ENCODE measurements at places on chromosomes 1 and 21.
A peak's percentile ranks its signal among the peaks of the same experiment; 100 is the strongest.

DNA sequence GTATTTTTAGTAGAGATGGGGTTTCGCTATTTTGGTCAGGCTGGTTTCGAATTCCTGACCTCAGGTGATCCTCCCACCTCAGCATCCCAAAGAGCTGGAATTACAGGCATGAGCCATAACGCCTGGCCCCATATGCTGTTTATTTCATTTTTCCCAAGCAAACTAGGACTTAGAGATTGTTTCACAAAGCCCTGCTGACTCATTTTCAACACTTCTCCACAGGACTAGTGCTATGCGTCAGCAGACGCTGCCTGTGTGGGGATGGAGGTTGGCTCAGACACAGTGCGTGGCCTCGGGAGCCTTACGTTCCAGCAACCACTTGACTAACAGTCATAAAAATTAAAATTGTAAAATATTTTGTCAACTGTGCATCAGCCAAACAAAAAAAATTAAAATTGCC is 22.7 kb downstream of the PKNOX1 start:
- no peak for DNase-seq

- DNase-seq = no peak
Observed at GRCh38 chr1:2384941-2385481, 6.3 kb downstream of the MORN1 start.

- no peak for DNase-seq
Observed at GRCh38 chr1:14660801-14661200, 62.3 kb downstream of the KAZN start.

DNA sequence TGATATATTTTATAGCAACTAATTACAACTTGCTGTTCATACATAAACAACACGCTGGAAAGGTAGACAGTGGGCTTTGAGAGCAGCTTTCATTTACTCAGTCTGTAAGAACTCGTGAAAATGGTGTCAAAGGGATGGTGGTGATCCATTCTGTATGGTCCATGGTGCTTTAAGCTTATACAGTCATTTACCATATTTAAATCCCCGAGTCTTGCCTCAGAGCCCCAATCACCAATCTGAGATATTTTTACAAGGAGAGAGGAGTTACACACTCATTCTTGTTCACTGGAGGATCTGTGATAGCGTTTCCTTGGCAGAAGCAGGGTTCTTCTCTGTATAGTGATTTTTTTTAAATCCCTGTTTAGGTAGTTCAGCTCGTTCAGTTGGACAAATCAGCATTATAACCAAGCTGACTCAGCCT is 694.6 kb downstream of the USP25 start:
- DNase-seq = no peak

- DNase-seq = no peak
Observed at GRCh38 chr1:244957525-244957924, 93.2 kb upstream of the HNRNPU start.

GRCh38 chr1:171841931-171842761 is 848 bp downstream of the DNM3 start:
- DNase-seq = no peak

DNA sequence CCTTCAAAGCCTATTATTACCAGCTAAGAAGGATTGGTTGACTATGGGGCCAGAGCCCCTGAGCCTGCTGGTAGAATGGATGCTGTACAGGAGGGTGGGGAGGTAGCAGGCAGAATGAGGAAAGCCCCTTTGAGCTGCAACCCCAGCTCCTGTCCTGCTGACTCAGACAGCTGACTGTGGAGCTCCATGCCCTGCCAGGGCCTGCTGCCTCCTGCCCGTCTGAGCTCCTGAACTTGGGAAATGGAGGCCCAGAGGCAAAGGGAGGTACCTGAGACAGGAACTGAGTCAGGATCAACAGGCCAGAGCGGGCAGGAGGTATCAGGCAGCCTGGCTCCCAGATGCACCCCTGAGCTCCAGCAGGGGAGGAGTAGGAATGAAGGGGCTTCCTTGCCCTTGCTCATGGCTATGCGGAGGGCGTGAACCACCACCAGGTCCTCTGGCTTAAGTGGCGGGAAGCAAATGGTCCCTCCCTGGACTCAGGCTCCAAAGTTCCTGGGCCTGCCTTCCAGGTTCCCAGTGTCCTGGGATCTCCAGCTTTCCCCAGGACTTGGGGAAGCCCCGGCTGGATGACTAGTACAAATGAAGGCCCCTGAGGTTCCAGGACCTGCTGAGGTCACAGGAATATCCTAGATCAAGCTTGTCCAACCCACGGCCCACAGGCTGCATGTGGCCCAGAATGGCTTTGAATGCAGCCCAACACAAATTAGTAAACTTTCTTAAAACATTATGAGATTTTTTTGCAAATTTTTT is 3.9 kb upstream of the SFN start:
- DNase-seq = no peak

DNA sequence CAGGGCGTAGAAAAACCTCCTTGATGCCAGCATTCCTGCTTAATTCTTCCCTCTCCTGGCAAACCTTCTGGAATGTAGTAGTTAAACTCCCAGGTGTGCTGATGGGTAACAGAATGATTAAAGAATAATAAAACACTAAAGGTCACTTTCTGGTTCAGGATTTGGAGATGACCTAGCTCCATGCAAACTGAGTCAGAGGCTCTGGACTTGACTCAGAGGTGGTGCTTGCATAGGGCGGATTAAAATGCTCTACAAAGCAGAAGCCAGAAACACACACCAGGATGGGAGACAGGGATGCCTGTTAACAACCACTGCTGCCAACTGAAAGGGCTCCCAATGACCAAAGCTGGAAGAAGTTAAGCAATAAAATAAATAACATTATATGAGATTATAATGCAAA is 41.5 kb downstream of the KRTAP19-8 start:
- DNase-seq = no peak

- DNase-seq = no peak
Observed at GRCh38 chr1:231442735-231443134, 20.6 kb upstream of the EGLN1 start.

DNA sequence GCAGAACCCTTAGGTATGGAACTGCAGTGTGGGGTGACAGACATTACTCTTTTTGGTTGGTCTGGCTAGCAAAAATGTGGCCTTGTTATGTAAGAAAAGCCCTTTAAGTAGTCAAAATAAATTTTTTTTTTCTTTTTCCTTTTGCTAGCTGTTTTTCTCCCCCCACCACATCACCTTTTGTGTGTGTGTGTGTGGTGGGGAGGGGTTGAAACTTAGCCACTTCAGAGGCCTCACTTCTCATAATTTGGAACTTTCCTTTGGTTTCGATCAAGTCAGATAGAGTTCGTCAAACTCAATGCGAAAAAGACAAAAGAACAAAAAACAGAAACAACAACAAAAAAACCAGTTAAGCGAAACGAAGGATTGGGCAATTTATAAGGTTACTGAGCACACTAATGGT is 1.9 kb upstream of the PRMT2 start:
- no peak for DNase-seq

DNA sequence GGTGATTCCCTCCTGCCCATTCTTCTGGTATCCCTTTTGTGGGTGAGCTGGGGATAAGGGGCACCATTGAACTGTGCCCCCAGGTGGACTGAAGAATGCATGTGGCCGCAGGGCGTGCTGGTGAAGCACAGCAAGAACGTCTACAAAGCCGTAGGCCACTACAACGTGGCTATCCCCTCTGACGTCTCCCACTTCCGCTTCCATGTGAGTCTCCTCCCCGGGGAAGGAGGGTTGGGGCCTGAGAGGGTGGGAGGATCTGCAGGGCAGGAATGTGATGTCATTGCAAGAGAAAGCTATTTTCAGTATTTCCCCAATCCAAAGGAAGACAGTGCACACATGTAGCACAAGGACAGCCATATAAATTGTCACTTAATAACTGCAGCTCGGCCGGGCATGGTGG is 7.5 kb upstream of the KPNA6 start:
- no peak for DNase-seq

- no peak for DNase-seq
Observed at GRCh38 chr1:20057886-20058420, 12.0 kb upstream of the PLA2G5 start.

GRCh38 chr21:25682382-25682781 is 43.3 kb downstream of the JAM2 start:
- no peak for DNase-seq

DNA sequence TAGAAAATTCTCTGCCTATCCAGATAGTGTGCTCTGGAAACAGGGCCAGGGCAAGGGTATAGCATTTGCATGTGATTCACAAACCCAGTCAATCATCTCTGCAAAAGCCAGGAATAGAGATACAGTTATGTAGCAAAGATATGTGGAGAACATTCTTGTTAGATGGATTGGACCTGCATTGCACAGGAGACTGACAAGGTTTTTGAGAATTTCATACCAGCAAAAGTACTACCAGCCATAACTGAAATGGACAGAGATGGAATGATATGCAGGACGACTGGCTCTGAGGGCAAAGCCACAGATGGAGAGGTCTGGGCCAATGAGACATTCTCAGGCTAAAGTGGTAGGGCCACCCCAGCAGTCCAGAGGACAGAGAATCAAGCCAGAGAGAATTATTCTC is 24.7 kb downstream of the SCMH1 start:
- no peak for DNase-seq

DNA sequence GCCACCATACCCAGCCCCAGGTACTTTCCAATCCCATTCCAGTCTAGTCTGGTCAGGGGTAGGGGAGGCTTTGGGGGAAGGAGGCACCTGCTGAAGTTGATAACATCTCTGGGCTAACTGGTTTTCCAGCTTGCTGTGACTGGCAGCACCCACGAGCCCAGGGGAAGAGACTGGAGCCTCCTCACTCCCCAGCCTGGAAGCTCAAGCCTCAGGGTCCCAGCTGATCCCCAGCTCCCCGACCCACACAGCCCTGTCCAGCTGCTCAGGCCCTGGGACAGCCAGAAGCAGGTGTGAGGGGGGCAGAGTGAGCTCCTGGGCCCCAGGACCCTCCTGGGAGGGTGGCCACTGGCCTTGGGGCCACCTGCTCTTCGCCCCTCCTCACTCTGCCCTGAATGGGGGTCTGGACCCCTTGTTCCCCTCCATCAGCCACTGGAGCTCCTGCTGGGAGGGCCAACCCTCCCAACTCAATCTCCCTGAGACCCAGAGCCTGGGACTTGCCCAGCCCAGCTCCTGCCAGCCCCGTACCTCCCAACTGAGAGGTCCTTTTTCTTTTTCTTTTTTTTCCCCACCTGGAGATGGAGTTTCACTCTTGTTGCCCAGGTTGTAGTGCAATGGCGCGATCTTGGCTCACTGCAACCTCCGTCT is 23.5 kb upstream of the RNU1-4 start:
- DNase-seq = no peak

GRCh38 chr1:91885213-91885715 is 687 bp downstream of the TGFBR3 start:
- DNase-seq = peak; percentile 10

DNA sequence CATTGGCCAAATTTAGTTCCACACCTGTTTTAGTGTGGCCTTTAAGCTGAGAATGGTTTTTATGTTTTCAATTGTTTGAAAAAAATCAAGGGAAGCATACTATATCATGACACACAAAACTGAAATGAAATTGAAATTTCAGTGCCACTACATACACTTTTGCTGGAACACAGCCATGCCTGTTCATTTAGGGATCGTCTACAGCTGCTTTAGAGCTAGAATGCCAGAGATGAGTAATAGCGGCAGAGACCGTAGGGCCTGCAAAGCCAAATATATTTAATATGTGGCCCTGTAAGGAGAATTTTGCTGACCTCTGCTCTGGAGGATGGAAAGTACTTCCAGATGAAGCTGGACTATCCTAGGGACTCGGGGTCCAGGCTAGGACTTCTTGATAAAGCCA is 62.5 kb upstream of the LYST start:
- no peak for DNase-seq

- DNase-seq = no peak
Observed at GRCh38 chr1:24727501-24728216, 17.6 kb upstream of the CLIC4 start.

GRCh38 chr1:173302366-173302765 is 95.2 kb upstream of the TNFSF4 start:
- DNase-seq = no peak

GRCh38 chr1:51697166-51697565 is 80.3 kb downstream of the OSBPL9 start:
- DNase-seq = no peak

DNA sequence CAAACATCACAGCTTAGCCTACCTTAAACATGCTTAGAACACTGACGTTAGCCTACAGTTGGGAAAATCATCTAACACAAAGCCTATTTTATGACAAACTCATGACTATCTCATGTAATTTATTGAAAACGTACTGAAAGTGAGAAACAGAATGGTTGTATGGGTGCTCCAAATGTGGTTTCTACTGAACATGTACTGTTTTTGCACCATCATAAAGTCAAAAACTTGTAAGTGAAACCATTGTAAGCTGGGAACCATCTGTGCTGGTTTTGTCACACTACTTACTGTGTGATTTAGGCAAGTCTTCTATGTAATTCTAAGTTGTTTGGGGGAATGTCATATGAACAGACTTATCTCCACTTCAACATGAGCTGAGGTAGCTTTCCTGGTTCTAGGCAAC is 55.5 kb downstream of the TOR1AIP2 start:
- DNase-seq = no peak

- no peak for DNase-seq
Observed at GRCh38 chr1:5650283-5651026, 341.8 kb downstream of the NPHP4 start.

GRCh38 chr1:204350312-204350711 is 9.4 kb downstream of the PLEKHA6 start:
- DNase-seq = no peak

GRCh38 chr1:211260141-211261107 is 1.3 kb downstream of the RCOR3 start:
- DNase-seq = peak; percentile 46

GRCh38 chr1:156550346-156550745 is 22.0 kb downstream of the IQGAP3 start:
- no peak for DNase-seq

- DNase-seq = no peak
Observed at GRCh38 chr1:27351541-27352107, 9.8 kb downstream of the SYTL1 start.
